GM12878 (cell line): ENCODE measurements at places on chromosomes 16 and 17.

DNA sequence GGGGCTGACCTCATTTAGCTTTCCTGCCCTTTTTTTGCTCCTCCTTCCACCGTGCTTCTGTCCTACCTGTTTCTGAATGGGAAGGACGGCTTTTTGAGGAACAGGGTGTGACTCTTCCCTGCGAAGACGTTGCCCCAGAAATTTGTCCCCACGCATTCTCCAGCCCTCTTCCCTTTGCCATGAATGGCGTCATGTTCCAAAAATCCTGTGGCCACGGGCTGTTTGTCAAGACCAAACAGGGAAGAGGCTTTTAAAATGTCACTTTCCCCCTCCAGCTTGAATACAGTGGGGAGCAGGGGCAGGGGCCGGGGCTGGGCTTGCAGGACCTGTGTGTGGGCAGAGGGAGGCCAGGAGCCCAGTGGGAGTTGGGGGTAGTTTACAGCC lies 13.9 kb downstream of the MPRIP start:
- no peak for DNase-seq

GRCh38 chr16:57639172-57639887 lies 10.9 kb downstream of the ADGRG1 start:
- DNase-seq, result no peak

- no peak for DNase-seq
These were observed 136.7 kb upstream of the WSCD1 start for GRCh38 chr17:5933430-5933829.

- DNase-seq, result no peak
These were observed 25.1 kb downstream of the KSR1 start for GRCh38 chr17:27481327-27481726.

DNA sequence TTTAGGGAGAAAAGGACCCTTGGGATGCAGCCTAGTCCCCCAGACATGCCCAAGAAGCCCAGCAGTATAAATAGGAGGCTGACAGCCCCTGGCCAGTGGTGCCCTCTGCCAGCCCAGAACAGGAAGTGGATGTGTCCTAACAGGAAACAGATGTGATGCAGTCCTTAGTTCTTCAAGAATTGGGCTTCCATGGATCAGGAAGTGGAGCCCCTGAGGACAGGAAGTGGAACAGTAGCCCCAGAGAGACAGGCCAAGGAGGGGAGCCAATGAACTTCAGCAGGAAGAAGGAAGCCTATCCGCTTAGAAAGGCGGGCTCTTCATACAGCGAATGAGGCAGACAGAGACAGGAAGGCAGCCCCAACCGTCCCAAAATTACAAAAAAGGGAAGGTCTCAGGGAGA lies 7.2 kb downstream of the CTF1 start:
- DNase-seq, result no peak

GRCh38 chr17:39631403-39631802 lies 4.7 kb downstream of the PPP1R1B start:
- DNase-seq, result no peak

DNA sequence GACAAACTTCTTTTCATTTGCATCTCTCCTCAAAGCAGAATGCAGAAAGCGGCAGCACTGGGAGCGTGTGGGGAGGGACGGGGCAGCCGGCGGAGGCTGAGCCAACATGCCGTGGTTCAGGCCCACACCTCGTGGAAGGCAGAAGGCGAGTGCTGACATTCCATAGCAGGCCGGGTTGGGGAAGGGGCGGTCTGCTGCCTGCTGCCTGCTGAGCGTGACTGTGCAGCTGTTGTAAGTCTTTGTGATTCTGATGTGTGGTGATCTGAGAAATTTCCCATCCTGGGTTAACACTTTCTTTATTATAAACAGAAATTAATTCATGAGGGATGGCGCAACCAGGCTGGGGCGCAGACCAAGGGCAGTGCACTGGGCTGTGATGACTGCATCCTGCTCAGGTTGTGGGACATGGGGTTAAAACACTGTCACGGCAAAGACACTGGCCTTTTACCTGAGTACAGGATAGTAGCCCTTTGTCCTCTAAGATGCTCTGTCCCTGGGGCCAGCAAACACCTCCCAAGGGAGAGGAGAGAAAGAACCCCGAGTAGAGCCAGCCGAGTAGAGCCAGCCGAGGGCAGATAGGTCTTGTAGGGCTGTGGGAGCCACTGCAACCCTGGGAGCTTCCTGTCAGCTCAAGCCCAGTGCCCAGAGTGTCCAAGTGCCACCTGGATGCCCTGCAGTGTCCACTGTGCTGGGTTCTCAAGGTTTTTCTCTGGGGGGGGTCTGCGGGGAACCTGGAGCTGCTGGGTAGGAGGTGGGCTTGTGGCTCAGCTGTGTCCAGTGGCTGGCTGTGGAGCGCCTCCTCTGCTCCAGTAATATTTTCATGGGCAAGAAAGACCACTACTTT lies 8.8 kb upstream of the DNASE1 start:
- no peak for DNase-seq

- DNase-seq, result no peak
These were observed 182.3 kb downstream of the PARN start for GRCh38 chr16:14447783-14448182.

GRCh38 chr17:36673637-36674277 lies 72.4 kb downstream of the MRM1 start:
- DNase-seq, result no peak

- DNase-seq, result no peak
These were observed at the start of gene GLTPD2 for GRCh38 chr17:4788807-4789700. Gene GLTPD2, plus strand, starts transcription at chr17:4788964. Its CDS starts 48 bp downstream, at chr17:4789012.

GRCh38 chr17:79836972-79837887 lies 2.0 kb downstream of the CBX4 start:
- no peak for DNase-seq

GRCh38 chr17:66268247-66268927 lies 34.0 kb upstream of the PRKCA start:
- DNase-seq, result no peak

DNA sequence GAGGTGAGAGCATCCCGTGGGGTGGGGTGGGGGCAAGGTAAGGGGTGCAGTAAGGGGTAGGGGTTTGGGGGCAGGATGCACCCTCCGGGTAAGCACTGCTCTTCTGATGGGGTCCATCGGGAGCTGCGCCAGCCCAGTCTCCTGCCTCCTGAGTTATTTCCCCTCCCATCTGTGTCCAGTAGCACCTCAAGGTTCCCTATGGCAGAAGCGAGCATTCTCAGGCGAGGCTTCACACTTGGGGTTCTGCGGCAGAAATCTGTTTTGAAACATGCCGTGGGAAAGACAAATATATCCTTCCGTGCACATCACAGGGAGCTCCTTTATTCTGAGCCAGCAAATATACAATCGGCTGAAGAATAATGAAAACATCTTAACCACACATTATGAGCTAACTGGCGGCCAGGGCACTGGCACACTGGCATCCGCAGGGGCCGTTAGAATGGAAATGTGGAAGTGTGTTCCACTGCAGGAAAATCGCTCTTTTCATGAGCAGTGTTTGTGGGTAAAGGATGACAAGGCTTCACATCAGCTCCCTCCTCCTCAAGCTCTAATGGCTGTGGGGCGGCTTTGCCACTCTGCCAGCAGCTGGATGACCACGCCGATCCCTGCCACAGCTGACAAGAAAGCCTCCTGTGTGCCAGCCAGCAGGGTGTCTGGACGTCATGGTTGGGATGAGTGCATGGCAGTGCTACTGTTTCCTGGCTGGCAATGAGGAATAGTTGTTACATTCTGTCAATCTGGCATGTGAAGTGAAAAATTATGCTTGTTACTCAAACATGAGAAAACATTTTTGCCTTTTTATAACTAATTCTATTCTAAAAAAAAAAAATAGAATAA lies 20.0 kb downstream of the MTHFSD start:
- DNase-seq, result no peak

GRCh38 chr17:57550016-57550415 lies 195.1 kb downstream of the CCDC182 start:
- DNase-seq, result no peak

GRCh38 chr17:59062509-59062908 lies 44.2 kb downstream of the TRIM37 start:
- no peak for DNase-seq

- DNase-seq, result no peak
These were observed 35.5 kb downstream of the DNAH17 start for GRCh38 chr17:78541488-78542206.

- DNase-seq, result no peak
These were observed 38.9 kb upstream of the ATP2A3 start for GRCh38 chr17:4003131-4003500.

DNA sequence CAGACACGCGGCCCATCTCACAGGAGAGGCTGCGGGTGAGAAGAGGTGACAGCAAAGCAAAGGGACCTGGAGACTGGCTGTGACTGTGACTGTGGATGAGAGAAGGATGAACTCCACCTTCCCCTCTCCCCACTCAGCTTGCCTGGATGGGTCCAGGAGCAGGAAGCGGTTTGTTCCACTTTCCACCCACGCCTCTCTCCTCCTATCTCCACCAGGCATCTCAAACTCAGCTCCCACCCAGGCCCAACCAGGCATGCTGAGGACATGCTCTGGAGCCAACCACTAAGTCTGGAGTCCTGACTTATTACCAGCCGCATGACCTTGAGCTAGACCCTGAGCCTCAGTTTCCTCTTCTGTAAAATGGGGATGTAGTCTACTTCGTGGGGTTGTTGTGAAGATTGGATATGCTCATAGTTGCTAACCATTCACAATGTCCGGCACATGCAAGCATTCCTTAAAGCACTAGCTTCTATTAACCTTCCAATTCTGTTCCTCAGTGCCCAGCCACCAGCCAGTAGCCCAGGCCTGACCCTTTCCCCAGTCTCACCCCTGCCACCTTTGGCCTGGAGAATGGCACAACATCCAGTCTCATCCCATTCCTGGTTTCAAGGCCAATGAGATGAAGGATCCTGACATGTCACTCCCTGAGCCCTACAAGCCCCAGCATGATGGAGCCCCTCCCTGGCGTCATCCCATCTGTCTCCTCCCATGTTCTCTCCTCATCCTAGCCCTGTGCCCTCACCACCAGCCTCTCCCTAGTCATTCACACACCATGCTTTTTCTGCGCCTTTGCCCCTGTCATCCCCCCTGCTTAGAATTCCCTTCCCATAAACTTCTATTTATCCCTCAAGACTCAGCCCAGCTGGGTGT lies 2.3 kb downstream of the GAS2L2 start:
- no peak for DNase-seq

GRCh38 chr16:47506800-47507199 lies 45.7 kb downstream of the PHKB start:
- no peak for DNase-seq

DNA sequence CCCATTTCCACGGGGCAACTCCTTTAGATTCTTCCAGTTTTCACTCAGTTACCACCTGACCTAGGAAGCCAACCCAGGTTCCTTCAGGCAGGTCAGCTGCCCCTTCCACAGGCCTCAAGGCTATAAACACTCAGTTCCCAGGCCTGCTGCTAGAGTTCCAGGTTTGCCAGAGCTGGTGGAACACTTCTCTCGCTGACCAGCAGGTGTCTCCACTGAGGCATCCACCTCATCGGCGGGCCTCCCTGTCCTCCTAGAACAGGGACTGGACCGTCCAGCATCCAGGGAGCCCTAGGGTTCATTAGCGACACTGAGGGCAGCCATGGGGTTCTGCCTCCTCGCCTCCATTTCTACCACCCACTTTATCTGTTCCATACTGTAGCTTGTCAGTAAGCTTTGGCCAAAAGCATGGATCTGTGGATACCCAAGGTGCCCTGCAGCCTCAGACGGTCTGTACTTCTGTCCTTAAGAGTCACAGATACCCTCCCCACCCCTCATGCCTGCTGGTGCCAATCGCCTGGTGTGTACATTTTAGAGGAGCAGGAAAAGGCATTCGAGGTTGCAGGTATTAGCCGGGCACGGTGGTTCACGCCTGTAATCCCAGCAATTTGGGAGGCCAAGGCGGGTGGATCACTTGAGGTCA lies 29.0 kb downstream of the PIMREG start:
- no peak for DNase-seq

DNA sequence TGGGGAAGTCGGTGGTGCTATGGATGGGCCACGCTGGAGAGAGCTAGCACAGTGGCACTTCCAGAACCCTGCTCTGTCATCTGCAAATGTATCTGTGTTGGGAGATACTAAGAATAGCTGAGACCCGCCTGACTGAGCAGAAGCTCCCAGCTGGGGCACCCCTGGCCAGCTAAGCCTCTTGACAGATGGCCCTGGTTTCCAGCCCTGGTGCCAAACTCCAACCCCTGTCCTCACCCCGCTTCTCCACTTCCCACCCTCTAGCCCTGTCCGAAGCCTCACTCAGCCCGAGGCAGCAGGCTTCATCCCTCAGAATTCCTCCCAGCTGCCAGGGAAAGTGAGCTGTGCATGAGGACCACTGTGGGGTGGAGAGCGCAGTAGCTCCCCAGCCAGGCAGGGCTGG lies 124.4 kb downstream of the CCDC144A start:
- no peak for DNase-seq
